ENCODE measurements at places on chromosomes 5 and 9.

GRCh38 chr5:1554410-1554967, 30.7 kb upstream of the LPCAT1 start:
- DNase-seq, result no peak

DNA sequence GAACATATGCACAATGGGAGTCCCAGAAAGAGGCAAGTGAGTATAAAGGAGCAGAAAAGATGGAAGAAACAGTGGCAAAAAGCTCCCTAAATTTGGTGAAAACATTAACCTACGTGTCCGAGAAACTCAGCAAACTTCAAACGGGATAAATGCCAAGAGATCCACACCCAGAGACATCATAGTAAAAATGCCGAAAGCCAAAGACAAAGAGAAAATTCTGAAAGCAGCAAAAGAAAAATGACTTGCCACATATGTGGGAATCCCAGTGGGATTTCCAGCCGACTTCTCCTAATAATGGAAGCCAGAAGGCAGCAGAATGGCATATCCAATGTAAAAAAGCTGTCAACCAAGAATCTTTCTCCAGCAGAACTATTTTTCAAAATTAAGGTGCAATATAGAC, 101.2 kb downstream of the ADAMTS2 start:
- DNase-seq, result no peak

DNA sequence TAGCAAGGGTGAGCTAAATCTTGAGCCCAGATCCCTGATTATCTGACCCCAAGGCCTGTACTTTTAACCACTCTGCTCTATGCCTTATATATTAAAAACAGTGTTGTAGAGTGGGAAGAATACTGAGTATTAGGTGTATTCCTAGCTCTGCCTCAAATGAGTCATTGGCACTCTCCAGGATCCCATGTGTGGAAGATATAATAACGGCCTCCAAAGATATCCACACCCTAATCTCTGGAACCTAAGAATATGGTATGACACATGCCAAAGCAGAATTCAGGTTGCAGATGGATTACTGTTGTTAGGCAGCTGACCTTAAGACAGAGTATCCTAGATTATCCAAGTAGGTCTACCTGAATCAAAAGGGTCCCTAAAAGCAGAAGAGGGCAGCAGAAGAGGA, 110.8 kb downstream of the ADRB2 start:
- DNase-seq, result no peak

GRCh38 chr9:120767451-120767850, 25.8 kb downstream of the FBXW2 start:
- DNase-seq, result no peak

GRCh38 chr5:72817076-72817481, 618 bp downstream of the TNPO1 start:
- peak; percentile 4 for DNase-seq

DNA sequence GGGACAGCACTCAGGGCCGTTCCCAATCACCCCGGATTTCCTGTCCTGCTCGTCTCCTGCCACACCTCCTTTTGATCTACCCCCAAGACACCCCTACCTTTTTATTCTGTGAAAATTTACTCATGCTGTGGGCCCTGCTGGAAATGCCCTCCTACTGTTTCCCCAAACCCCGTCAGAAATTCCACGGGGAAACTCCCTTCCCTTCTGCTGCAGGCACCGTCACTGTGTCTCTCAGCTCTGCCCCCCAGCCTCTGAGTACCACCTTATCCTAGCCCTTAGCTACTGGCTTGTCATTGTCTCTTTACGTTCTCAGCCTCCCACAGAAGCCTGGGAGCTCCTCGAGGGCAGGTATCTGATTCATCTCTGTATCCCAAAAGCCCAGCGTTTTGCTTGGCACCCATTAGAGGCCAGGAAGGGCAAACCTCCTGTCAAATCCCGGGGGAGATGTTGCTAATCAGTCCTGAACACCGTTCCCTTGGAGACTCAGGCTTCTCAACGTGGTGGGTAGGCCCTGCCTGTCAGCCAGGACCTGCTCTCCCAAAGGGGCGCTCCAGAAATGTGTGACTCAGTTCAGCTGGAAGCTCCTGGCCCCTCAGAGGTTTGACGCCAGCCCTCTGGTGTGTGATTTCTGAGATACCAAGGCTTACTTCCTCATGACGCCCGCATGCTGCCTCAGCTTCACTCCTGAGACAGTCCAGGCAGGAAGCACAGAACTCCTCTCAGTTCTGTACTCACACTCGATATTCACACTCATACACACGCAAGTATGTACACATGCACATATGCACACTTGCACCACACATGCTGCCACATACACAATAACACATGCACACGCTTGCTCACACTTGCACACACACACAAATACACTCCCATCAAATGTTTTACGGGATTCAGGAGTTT, 50.7 kb upstream of the GRHPR start:
- DNase-seq, result no peak

GRCh38 chr9:82170866-82171265, 182.3 kb downstream of the SPATA31D1 start:
- no peak for DNase-seq

DNA sequence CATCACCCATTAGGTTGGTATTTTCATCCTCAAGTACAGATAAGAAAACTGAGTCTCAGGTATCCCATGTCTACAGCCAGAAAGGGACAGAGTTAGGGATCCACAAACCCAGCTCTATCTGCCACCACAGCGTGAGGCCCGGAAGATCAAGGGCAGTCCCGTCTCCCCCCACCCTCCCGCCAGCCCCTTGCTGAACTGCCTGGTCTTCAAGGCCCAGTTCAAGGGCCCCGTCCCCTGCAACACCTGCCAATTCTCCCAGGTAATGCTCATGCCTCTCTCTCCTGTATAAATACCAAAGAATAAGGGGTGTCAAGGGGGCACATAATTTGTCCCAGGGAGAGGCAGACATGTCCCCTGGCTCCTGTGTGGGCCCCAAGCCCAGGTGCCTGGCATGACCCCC, 50.7 kb downstream of the AK8 start:
- DNase-seq, result no peak

- DNase-seq, result peak; percentile 20
Observed at GRCh38 chr5:126777257-126777974, 480 bp downstream of the LMNB1 start.

Measured in stimulated activated CD8-positive, alpha-beta memory T cell treated with anti-CD3 and anti-CD28 coated beads, Interleukin-7, amount 100 ng/mL, for 1 hour (primary cell).